Activated CD4-positive, alpha-beta T cell treated with anti-CD3 and anti-CD28 coated beads, Interleukin-2, amount 10 ng/mL, durations not matched to agents 7 days and 5 days (primary cell): ENCODE measurements at places on chromosomes 6 and 20. TPM values are rescaled to one million over a fixed set of nuclear protein-coding genes. Genes with fewer than 3 reads are reported as not detected.

- DNase-seq = no peak
These were observed 75.7 kb downstream of the ARID1B start for GRCh38 chr6:156852858-156853216.

GRCh38 chr20:32920530-32921298 lies 62.0 kb downstream of the EFCAB8 start:
- DNase-seq = no peak

DNA sequence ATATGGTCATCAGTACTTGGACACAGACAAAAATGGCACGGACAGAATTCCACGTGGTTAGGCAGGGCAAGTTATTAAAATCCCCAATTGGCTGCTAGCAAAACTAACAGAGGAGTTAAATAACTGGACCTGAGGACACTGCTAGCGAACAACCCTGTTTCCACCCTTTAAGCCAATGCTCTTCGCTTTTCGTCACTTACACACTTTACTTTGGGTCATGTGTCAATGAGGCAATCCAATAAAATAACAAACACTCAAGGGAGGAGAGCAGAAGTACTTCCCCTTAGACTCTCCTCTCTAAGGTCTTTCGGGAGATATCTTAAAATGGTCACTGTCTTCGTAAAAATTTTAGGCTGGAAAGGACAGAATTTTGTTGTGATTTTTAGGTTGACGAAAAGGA lies 68.6 kb downstream of the LCA5 start:
- no peak for DNase-seq

DNA sequence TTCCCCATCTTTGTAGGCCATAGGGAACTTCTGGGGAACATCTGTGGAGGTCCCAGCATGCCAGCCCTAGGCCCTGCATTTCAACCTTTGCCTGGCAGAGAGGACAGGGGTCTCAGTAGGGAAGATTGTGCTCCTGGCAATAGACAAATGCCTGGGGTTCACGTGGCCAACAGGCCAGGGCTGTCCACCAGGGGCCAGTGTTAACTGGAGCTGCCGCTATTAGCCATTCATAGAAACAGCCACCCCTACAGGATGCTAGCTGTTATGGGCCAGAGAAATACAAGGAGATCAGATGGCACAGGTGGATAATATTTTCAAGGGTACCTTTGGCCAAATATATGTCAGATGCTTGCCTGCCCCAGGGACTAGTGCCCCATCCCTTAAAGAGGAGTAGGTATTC lies 932.9 kb downstream of the QKI start:
- DNase-seq = no peak

DNA sequence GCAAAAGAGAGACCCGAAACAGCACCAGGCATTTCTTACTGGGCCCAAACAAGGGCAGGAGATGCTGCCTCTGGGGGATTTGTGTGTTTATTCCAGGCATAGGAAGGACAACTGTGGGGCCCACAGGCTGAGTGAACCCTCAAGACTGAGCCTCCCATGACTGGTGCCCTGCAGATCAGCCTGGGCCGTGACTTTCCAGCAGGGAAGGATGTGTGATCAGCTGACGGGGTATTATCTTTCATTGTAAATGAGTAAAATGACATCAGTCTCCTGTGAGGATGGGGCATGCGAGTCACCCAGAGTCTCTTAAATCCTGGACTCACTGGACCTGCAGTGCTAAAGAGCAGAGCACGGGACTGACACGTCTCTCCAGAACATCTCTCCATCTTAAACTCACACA lies 3.9 kb upstream of the TEAD3 start:
- no peak for DNase-seq

DNA sequence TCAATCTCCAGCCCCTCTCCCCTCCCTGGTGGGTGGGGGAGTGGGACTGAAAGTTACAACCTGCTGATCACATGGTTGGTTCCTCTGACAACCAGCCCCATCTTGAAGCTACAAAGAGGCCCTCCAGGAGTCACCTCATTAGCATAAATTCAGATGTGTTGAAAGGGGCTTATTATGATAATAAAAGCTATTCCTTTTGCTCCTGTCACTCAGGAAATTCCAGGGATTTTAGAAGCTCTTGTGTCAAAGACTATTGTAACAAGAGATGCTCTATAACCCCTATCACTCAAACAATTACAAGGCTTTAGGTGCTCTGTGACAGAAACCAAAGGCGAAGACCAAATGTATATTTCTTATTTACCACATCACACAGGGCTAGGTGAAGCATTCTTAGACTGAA lies 30.1 kb upstream of the MBOAT1 start:
- no peak for DNase-seq

DNA sequence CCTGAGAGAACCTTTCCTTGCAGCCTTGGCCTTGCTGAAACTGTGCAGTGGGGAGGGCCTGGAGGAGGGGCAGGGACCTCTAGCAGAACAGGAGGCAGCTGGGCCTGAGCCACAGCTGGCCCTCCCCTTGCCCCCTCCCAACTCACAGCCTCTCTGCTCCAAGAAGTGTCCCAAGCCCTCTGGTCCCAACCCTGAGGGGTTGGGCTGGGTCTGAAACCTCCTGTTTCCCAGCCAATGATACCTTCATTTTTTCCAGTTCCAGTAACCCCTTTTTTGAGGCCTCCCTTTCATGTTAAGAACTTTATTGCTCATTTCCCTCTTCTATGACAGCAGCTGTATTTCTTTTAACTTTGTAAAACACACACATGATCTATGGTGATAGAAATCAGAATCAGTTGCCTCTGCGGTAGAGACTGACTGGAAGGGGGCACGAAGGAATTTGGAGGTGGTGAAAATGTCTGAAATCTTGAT lies 17.9 kb upstream of the ARMC12 start:
- no peak for DNase-seq

DNA sequence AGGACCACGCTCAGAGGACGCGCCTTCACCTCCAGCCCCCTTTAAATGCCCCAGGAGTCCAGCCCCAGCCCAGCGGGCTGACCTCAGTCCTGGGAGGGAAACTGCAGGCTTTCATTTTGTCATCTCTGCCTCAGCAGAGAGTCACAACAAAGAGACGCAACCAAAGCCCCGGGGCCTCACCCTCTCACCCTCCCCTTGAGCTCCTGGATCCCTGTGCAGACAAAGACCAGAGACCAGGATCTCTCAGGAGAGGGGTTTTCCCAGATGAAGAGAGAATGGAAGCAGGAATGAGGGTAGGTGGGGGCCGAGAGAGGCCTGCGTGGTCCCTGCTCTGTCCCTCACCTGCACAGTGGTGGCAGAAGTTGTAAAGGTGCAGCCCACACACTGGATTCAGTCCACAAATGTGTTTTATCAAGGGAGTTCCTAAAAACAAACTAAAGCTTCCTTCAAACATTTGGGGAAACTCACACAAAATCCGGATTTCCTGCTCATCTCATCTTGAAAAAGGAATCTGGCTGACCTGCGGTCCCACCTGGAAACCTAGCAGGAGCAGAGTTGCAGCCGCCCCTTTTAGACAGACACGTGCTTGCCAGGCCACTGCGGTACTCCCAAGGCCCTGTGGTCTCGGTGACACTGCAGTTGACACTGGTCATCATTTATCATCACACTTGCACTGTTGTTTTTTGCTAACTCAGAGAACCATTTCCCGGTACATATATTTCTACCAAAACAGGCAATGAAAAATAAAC lies 27.1 kb downstream of the PTGIS start:
- DNase-seq = no peak

- no peak for DNase-seq
These were observed 80.2 kb downstream of the CARMIL1 start for GRCh38 chr6:25359191-25359861.

DNA sequence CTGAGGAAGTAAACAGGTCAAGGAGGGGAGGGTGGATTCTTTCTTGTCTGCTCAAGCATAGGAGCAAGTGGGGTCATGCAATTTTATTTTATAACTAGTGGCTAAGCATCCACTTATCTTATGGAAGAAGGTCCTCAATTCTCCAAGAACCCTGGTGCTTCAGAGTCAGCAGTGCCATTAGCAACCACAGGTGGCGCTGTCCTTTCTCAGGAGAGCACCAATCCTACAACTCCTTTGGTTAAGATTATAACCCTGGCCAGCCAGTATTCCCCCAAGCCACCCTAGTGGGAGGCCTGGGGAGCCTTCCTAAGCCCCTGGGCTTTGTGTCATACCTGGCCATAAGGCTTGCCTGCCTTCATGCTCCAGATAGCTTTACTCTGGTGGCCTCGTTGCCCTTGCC lies 60.7 kb downstream of the PCSK2 start:
- DNase-seq = no peak

DNA sequence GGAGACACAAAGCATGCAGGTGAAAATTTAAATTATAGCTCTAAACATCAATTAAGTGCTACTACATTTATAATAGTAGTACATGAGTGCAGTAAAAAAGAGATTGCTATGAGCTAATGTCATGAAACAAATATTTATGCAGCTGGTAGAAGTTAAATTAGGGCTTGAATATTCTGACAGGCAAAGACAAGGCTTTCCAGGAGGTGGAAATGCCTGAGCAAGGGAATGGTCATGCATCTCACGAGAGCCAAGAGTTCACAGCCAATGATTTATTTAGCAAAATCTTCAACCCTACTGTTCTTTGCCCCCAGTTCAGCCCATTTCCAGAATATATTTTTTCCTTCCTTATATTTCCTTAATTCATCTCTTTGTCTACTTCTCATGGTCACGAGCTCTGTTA lies 128.9 kb downstream of the HIVEP2 start:
- DNase-seq = no peak

DNA sequence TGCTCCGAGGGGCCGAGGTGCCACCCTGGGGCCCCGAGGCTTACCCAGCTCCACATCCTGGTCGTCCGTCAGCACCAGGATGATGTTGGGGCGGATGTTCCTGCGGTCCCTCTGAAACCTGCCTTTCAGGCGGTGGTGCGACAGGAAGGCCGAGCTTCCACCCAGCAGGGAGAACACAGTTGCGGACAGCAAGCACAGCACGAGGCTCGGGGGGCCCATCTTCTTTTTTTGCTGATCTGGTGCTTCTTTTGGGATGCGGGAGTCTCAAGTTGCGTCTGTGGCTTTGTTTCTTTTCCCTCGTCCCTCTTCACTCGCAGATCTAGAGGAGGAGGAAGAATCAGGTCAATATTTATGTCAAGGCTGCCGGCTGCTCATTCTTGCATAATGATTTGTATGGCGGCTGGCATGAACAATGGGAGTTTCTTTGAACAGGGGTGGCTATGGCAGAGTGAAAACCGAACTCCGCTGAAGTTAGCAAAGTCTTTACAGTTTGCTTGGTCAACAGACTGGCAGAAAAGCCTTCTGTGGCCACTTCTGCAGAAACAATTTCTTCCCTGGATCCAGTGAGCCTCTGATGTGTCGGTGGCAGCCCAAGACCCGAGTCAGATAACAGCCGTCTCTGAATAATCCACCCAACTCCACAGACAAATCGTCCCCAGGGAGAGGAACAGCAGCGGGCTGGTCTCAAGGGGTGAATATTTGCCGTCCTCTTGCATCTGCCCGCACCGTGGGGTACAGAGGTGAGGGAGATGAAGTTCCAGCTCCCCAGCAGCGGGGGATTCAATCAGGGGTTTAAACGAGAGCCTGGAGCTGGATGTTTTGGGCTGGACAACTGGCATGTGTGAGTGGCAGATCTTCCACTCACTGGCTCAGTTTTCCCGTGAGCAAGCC lies 27.9 kb downstream of the SULF2 start:
- no peak for DNase-seq

DNA sequence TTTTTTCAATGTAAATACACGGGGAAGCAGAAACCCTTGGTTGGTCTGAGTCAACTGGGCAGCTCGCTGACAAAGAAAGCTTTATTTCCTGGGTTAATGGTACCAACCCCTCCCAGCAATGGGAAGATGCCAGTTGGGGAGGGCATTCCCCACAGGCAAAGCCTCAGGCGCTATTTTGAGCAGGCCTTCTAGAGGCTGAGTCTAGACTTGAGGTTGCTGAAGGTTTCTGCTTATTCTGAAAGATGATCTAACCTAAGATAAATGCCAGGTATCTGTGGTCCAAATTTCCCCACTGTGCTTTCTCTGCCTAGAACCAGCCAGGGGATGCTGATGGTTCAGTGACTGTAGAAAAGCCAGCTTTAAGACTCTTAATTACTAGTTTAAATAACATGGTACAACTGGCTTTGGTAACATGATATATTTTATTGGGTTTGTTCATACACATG lies 172.5 kb upstream of the JARID2 start:
- no peak for DNase-seq

DNA sequence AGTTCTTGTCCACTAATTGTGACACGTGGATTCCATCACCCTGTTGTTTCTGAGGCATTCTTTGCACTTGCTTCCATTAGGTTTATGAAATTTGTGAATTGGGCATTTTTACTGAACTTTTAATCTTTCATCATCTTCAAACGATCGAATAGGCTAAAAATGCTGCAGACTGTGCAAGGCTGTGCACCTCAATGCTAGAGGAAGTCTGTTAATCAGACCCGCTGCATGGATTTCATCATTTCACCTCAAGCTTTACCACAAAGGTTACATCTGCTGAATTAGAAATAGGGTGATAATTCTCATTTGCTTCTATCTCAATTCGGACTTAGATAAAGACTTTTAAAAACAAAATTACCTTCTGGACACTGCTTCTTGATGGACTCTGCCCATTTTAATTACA lies 27.8 kb upstream of the F13A1 start:
- no peak for DNase-seq

GRCh38 chr6:169648092-169648491 lies 53.7 kb downstream of the WDR27 start:
- no peak for DNase-seq

GRCh38 chr20:16179919-16180318 lies 393.3 kb downstream of the KIF16B start:
- DNase-seq = no peak

DNA sequence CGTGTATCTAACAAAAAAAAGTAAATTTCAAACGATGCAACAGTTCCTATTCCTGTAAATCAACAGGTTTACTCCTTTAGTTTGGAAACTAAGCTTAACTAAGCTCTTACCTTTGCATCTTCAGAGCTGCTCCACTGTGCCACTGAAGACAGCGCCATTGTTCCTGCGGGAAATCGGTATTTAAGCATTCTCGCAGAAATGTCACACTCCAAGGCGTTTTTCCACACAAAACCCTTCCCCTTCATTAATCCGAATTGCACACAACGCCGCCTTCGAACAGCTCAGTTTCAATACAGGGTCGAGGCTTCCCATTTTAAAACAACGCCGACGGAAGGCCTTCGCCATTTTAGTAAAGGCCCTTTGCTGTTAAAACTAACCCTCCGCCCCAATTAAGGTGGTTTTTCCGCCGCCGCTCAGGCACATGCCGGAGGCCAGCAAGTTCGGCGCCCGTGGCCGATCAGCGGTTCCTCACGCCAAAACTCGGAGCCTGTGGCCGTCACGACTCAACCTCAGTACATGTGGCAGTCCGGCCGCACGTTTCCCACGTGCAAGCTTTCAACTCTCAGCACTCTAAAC lies 35.4 kb upstream of the SYNCRIP start:
- no peak for DNase-seq

- DNase-seq = no peak
These were observed 61.9 kb downstream of the CNKSR3 start for GRCh38 chr6:154448448-154449096.

- DNase-seq = no peak
These were observed 95.9 kb upstream of the EMILIN3 start for GRCh38 chr20:41462372-41463161.

GRCh38 chr6:52540286-52540902 lies 36.5 kb downstream of the TRAM2 start:
- no peak for DNase-seq

Gene PTK6
- 0.74 TPM for total RNA-seq

Gene PLA2G7
- not detected for total RNA-seq

Gene SIM1
- not detected for total RNA-seq

Gene SNAP25
- total RNA-seq = not detected

Gene CLVS2
- total RNA-seq = not detected

Gene FAM217A
- total RNA-seq = not detected

Gene PKHD1
- total RNA-seq = not detected

Gene LSM2
- 103 TPM for total RNA-seq
